ENCODE measurements at places on chromosomes 3 and 15.

GRCh38 chr15:63063164-63063756 lies 20.7 kb downstream of the TPM1 start:
- no peak for DNase-seq

DNA sequence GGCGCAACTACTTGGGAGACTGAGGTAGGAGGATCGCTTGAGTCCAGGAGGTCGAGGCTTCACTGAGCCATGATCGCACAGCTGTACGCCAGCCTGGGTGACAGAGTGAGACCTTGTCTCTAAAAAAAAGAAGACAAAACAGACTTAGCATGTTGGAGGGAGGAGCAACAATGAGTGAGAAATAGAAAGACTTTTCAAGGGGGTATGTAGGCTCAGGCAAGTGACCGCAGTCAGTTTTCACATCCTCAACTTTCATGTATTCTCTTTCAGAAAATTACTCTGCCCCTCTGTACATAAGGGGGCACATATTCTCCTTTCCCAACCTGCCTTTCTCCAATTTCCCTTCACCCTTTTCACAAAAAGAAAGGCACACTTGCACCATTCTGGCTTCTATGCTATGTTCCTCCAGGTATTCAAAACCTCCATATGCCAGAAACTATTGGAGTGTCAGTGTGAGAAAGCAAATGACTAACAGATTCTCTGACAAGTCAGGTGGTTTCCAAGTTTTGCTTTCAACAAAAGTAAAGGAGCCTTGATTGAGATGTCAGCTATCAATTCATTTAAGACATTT lies 7.6 kb downstream of the NSUN3 start:
- no peak for DNase-seq

DNA sequence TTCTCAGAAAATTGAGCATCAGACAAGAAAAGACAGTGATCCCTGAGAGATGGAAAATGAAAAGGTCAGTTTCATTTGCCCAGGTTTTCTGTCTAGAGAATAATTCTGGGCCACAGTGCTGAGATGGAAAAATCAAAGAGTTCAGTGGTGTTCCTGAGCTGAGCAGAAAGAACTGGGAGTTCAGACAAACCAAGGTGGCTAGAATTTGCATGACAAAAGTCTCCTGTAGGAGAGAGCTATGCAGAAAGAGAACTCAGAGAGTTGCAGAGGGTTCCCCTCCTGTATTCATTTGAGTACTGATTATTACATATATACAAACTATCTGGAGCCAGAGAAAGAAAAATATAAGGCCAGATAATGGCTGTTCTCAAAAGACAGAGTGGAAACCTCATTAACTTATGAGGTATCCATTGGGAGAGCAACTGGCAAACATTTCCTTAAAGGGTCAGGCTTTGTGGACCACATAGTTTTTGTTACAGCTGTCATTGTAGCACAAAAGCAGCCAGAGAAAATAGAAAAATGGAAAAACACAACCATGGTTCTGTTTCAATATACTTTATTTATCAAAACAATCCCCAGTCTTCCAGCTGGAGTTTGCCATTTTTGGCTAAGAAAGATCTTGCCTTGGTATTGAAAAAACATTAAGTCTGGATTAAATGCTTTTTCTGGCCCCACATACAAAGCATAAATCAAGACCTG lies 1004.1 kb downstream of the TBL1XR1 start:
- DNase-seq, result no peak

DNA sequence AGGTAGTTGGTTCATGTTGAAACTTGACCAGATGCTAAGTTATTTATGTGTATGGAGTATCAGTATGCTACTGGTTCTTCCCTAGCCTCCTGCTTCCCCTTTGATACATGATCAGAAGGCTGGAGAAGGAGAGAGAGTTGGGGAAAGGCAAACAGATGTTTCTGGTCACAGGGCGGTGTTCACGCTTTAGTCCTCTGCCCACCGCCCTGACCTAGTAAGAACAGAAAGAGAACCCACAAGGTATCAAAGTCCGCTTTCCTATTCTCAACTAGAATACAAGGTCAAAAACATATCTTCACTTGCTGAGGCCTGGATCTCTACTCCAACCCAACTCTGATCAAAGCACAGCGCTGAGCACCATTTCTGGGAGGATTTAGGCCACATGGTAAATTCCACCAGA lies 55.5 kb downstream of the NCEH1 start:
- DNase-seq, result no peak

DNA sequence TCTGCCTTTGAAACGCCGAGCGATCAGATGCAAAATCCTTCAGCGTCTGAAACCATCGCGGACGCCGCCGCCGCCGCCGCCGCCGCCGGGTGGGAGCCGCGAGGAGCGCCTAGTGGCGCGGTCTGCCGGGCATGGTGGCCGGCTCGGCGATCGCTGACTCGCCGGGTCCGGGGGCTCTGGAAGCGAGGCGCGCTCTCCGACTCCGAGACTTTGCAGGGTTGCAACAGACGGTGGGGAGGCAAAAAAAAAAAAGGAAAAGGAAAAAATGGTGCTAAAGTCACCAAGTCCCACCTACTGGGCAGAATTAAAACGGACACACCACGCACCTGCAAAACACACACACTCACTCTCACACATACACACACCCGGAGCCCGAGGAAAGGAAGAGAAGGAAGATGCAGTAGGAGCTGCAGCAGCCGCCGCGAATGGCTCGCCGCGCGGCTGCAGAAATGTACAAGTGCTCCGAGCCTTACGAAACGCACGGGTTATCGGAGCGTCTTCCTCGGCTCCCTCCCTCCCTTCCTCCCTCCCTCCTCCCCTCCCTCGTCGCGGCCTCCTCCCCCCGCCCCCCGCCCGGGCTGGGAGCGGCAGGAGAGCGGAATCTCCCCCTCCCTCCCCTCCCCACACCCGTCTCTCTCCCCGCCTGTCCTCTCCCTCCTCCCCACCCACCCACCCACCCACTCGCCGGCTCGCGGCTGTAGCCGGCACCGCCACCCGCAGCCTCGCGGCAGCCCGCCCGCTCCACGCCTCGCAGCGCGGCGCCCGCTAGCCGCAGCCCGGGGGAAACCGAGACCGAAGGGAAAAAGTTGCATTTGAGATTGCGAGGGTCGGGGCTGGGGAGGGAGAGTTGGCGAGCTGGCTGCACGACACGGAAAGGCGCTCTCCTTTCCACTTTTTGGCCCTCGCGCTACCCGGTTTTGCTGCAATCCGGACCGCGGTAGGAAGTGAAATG lies at the start of gene NTRK3:
TSS of gene NTRK3 (minus strand) at position 461 of the 952 bp plus-strand sequence. CDS start 586 bp downstream, outside the sequence.
- DNase-seq, result peak; percentile 64

DNA sequence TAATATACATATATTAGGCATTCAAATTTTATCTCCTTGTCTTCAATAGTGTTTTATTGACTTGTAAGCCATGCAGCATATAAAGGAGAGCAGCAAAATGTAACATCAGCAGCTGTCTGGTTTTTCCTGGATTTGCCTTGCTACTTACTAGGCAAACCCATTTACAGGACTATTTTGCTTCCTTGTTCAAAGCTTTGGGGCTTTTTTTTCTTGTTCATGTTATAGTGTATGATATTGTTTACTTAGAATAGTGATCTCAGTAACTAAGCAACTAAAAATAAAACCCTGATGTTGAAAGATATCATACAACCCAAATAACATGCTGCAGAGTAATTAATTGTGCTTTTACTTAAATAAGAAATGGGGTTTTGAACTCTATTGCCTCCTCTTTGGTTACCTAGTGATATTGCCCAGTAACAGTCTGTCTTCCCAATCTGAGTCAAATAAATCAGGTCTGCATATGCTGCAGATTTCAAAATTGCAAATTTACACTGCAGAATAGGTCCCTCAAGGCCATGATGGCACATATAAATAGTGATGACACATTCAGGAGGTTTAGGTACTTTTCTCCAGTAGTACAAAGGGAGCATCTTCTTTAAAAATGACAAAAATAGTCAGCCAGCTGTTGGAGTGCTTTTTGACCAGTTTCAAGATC lies 578.1 kb upstream of the NECTIN3 start:
- DNase-seq, result no peak

- no peak for DNase-seq
These were observed 375.3 kb downstream of the ROBO1 start for GRCh38 chr3:79392479-79392878.

DNA sequence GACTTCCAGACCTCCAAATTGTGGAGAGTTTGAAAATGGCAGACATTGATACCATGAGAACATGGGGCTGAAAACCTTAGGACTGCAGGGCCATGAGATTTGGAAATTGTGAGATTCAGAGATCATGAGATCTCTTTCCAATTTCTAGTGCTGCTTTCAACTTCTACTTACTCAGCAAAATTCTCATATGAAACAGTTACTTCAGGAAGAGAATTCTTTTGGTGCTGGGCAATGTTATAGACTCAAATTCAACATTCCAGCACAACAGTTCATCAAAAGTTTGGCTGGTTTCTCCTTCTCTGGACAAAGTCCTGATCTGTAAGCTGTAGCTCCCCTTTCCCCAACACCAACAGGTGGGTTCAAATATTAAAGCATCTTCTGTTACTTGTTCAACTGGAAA lies 506.9 kb upstream of the NECTIN3 start:
- DNase-seq, result no peak

- DNase-seq, result no peak
These were observed 36.4 kb upstream of the COPB2 start for GRCh38 chr3:139425745-139426400.

GRCh38 chr15:100959066-100960050 lies 40.2 kb downstream of the LRRK1 start:
- DNase-seq, result no peak

DNA sequence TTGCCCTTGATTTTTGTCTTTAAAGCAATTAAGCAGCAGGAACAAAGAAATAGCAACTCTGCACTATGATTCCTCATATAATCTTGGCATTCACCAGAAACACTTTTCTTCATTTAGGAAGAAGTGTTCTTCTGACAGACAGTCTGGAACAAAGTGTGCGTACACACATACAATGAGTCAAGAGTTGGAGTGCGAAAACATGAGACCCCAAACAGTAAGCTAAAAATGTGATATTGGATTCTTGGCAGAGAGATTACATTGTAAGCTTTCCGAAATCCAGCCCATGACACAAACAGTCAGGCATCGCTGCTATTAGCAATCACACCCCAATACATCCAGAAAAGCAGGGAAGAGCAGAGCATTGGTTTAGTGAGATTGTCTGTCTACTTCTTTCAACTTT lies 306.7 kb upstream of the TBC1D5 start:
- DNase-seq, result no peak

DNA sequence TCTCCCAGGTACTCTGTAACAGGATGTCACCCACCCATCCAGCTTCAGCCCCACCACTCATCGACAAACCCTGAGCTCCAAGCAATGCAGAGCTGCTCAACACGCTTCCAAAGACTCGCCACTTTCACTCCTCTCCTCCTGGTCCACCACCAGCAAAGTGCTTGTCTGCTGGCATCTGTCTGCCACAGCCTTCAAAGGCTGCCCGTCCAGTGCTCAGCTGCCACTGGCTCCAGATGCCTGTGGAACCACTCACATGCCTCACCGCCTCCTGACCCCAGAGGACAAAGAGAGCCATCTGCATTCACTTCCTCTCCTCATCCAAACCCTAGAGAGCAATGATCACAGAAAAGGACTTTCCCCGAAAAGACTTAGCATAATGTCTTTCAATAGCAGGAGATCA lies 109.5 kb upstream of the OCA2 start:
- DNase-seq, result no peak

DNA sequence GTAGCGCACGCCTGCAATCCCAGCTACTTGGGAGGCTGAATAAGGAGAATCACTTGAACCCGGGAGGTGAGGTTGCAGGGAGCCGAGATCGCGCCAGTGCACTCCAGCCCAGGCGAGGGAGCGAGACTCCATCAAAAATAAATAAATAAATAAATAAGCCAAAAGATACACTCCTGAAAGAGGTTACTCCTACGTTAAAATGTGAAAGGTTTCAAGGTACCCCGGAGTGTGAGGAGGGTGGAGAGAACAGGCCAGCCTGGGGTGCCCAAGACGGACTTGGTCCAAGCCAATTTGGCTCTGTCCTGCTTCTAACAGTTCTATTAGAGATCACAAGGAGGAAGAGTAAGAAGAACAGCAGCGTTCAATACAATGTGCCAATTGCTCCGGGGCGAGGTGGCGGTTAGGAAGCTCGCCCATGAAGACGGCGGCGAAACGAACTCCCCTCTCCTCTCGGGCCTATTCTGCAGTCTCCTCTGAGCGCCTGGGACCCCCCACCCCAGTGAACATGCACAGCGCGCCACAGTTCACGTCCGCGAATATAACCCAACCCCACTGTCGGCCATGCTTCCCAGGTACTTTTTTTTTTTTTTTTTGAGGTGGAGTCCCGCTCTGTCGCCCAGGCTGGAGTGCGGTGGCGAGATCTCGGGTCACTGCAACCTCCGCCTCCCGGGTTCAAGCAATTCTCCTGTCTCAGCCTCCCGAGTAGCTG lies 942 bp downstream of the ELP6 start:
- no peak for DNase-seq
